Sigmoid colon (tissue), 7 donors: ENCODE measurements at places on chromosomes 7 and 10. TPM values are rescaled to one million over a fixed set of nuclear protein-coding genes. Genes with fewer than 3 reads are reported as not detected.

The NAPEPLD gene
- total RNA-seq: 11.0 TPM

DNA sequence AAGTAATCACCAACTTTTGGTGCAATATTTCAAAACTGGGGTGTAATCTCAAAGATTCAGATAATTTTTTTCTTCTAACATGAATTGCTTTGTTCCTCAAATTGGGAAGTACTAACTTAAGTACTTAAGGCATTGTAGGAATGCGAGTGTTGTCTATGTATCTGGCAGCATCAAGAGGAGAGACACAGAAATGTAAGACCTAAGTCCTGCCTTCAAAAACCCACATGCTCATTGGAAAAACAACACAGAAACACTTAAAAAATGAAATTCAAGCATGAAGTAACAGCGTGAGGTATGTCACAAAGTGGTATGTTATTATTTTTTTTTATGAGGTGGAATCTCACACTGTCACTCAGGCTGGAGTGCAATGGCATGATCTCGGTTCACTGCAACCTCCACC lies 288.5 kb downstream of the ZEB1 start:
- DNase-seq: no peak

GRCh38 chr7:12647364-12648219 lies 39.8 kb upstream of the ARL4A start:
- no peak for DNase-seq

DNA sequence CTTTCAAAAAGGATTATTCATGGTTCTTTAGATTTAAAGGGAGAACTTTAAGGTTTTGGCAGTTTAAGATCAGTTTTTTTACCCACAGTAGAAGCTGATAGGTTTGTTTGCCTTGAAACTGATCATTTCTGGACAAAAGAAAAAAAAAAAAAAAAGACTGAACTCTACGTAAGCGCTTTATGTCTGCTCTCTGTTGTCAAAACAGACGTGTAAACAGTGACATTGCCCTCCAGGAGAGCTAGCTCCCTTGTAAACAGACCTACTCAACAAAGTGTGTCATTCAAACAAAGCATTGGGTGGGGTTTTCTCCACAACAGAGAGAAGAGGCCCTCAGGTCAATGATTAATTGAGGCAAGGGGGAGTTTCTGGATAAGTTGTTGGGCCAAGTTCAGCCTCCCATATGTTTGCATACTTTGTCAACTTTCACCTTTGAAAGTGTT lies 568.1 kb upstream of the LRRN3 start:
- no peak for DNase-seq

DNA sequence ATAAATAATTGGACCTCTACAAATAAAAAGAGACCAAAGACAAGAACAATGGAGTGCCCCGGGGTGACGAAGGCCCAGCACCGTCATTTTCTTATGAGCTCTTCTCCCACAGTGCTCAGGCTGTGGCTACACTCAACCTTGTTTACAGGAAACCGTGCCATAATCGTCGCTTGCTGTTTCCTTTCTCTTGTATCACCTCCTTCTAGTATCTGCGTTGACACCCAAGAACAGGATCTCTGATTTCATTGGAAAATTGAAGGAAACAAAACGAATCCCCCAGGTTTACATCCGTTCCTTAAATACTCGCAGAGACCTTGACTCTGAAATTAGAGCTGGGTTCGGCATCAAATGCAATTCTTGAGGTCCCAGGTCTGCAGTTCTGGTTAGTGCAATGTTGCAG lies 1.7 kb upstream of the IGFBP3 start:
- no peak for DNase-seq

The FOXP2 gene
- total RNA-seq: 96.9 TPM

- no peak for DNase-seq
Measured at GRCh38 chr7:84941936-84942335, 244.9 kb downstream of the SEMA3D start.

DNA sequence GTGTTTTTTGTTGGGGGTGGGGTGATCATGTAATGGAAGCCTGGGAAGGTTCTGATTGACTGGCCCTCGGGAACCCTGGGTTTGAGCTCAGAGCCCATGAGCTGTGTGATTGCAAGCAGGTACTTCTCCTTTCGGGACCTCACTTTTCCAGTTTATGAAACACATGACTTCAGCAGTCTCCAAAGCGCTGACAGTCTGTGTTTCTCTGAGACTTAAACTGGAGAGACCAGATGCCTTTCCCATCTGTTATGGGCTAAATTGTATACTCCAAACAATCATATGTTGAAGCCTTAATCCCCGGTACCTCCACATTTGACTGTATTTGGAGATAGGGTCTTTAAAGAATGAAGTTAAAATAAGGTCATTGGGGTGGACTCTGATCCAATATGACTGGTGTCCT lies 493.6 kb downstream of the GALNT17 start:
- DNase-seq: no peak

The LRRC18 gene
- total RNA-seq: not detected

The MUC3A gene
- total RNA-seq: not detected

- no peak for DNase-seq
Measured at GRCh38 chr10:21524131-21524525, 1.4 kb downstream of the SKIDA1 start.

The MRC1 gene
- 71.7 TPM for total RNA-seq

DNA sequence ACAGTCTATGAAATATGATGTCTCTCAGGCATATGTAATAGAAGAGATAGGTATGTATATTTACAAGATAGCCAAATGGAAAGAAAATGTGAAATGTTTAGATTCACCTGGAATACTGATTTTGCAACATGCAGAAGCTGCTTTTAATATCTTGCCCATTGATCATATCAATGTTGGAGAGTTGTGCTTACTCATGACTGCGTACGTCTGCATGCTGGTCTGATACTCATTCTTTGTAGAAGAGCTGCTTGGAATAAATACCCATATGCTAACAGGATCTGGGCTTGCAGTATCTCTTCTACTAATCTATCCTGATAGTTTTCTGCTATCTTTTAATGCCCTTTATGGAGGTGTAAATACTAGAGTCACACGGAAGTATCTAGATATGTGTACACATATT lies 120.6 kb upstream of the FOXP2 start:
- DNase-seq: no peak

GRCh38 chr10:81570349-81570748 lies 304.6 kb upstream of the NRG3 start:
- no peak for DNase-seq

DNA sequence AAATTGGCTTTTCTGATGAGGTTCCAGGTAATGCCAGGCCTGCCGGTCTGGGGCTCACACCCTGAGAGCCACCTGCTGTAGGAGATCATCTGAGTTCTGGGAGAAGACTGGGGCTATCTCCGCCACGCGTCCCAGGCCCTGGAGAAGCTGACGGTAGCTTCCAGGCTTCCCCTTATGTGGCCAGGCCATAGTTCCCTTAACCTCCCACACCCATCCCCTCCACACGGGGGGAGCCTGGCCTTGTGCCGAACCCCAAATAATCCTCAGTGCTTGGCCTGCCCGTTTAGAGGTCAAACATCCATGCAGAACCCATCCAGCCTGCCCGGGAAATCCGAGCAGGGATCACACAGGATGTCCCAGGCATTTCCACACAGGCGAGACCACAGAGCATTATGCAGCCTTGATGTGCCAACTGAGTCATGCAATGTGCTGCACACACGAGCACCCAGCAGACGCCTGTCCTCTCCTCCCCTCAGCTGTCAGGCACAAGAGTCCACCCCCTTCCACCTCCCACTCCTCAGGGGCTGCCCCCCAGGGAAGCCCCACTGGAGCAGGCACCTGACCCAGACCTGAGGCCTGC lies 176.2 kb downstream of the PRKAG2 start:
- DNase-seq: no peak

DNA sequence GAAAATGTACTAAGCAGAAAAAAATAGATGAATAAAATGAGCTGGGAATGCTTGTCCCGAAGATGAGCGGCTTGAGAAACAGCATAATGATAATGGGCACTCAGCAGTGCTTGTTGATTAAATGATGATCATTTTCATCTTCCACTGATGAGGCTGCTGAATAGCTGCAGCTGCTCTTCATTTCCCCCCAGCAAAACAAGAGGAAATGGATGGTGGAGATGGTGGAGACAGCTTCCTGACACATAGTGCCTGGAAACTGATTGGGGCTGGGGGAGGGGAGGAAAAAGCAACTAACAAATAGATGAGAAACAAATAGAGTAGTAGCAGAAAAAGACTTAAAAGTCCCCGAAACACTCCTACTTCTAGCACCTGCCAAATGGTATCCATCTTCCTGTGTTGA lies 41.4 kb downstream of the MRC1 start:
- DNase-seq: no peak

- no peak for DNase-seq
Measured at GRCh38 chr7:37686556-37687345, 3.2 kb downstream of the GPR141 start.

The RPEL1 gene
- not detected for total RNA-seq

GRCh38 chr10:22002591-22003176 lies 846 bp downstream of the DNAJC1 start:
- DNase-seq: no peak

DNA sequence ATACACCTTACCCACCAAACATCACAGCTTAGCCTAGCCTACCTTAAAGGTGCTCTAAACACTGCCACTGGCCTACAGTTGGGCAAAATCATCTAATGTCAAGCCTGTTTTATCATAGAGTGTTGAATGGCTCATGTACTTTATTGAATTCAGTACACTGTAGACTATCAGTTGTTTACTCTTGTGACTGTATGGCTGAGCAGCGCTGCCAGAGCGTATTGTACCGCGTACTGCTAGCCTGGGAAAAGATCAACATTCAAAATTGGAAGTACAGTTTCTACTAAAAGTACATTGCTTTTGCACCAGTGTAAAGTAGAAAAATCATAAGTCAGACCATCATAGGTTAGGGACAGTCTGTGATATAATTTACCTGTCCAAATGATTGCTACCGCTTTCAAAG lies 226.8 kb downstream of the PRPF18 start:
- DNase-seq: no peak

The MINPP1 gene
- total RNA-seq: 9.2 TPM

The FAS gene
- 44.6 TPM for total RNA-seq

DNA sequence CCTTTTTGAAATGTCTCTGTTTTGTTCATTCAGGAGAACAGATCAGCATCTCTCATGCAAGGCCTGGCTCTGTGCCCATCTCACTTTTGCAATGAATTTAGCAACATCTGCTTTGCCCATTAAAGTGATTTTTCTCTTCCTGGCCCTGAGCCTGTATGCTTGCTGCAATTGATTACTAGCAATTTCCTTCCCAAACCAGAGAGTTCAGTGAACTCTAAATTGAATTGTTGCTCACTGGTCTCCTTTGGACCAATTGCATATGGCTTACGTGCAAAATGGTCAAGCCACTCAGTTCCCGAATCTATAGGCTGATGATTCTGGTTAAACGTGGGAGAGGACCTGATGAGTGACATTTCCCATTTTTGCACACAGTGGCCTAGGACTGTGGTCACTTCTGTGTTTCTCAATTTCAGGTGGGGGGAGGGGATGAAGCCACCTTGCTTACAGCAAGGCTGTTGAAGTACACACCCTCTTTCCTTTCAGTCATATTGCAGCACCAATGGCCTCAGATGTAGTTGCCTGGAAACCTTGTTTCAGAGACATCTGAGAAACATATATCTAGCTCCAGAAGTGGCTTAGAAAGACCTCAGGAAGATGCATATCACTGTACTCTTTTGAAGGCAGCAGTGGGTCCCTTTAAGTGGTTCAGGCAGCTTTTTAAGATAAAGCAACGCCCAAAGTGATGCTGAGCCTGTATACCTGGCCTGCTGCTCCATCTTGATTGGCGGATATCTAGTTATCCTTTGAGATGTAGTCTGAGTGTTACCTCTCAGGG lies 201.4 kb downstream of the PTEN start:
- DNase-seq: peak; percentile 89
